ENCODE measurements at places on chromosomes 3 and 15.

DNA sequence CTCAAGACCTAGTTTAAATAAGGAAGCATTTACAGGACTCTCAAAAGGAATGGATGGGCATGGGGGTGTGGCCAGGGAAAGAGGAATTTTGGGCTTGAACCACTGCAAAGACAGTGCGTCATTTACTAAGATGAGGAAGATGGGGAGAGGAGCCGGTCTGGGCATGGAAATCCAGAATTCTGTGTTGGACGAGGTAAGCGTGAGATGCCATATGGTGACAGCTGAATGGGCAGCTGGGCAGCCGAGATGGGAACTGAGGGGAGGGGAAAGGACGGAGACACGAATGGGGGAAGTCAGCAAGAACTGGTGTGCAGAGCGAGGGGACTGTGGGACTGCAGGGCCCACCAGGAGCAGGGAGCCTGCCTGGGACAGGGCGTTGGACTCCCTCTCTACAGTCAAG is 24.2 kb downstream of the TMEM44 start:
- peak; percentile 45 for DNase-seq

DNA sequence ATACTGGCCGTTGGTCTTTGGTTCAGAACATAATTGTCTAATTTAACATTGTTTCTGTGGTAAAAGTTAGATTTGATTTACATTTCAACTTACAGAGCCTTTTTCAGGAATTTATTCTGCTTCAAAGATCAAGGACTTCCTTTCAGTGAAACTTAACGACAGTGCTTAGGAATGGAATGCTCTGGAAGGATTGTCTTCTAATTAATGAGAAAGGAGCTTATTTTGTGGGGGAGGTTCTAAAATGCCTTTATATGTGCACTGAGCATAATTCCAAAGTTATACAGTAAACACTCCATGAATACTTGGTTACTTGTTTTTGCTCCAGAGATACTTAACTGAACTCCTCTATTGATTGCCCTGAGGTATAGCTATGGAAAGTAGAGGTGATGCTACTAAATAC is 75.7 kb downstream of the CACNA1D start:
- DNase-seq: no peak

DNA sequence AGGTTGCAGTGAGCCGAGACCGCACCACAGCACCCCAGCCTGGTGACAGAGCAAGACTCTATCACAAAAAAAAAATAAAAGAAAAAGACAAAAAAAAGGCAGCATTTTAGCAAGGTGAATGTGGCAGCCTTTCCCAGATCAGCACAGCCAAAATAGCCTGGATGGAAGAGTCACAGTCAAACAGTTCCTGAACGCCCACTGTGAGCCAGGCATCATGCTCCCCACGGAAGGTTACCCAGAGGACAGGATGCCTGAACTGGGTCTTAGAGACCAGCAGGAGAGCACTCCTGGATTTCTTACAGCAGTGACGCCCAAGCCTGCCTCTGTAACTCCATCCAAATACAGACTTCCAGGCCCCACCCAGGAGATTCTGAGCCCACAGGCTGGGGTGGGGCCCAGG is 4.5 kb downstream of the XXYLT1 start:
- no peak for DNase-seq

DNA sequence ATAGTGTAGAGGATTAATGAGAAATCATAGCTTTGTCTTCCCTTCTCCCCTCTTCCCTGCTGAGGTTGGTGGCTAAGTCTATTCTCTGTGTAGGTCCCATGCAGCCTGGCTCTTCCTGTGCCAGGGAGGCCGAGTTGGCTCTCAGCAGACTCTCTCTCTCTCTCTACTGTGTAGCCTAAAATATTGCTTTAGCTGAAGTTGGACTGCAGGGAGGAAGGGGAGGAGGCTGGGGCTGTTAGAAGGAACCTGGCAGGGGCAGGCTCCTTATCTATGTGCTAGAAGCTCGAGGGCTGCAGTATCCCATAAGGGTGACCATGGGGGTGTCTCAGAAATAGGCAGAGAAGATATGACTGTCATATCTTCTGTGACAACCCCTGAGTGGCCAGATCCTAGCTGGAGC is 160.8 kb downstream of the EPHB1 start:
- DNase-seq: no peak

- DNase-seq: no peak
These were observed 156.2 kb downstream of the ZNF621 start for GRCh38 chr3:40680685-40681657.

- no peak for DNase-seq
These were observed 5.3 kb downstream of the SEMA7A start for GRCh38 chr15:74428442-74428787.

DNA sequence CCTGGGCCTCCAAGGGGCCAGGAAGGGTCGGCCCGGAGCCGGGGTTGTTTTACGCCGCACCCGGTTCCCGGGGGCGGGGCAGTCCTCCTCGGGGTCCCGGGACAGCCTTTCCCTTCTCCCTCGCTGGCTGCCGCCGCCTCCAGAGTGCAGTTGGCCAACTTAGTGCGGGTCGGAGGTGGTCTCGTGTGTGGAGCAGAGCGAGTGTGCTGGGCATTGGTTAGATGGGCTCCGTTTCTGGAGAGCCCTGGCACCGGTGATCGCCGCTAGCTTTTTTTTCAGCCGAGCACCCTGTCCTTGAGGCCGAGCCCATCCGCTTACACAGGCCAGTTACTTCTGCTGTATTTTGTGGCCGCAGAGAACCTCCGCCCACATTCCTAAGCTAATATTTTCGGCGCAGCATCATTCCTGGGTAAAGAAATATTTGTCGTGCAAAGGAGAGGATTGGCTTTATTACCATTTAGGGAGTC is 585 bp downstream of the KIF23 start:
- peak; percentile 32 for DNase-seq

DNA sequence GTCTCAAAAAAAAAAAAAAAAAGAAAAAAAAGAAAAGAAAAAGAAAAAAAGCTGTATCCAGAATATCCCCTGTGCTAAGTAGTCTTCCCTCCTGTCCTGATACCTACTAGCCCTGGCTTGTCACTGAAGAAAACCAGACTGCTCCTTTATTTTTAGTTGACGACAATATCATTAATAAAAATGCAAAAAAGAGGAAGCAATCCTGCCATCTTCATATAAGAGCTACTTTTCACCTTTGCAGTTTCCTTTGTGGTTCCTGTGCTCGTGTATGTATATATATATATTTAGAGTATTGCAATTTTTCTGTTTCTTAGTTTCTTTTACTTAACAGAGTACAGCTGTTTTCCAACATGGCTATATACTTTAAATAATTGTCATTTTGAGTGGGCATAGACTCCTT is 13.6 kb downstream of the C3orf20 start:
- no peak for DNase-seq

DNA sequence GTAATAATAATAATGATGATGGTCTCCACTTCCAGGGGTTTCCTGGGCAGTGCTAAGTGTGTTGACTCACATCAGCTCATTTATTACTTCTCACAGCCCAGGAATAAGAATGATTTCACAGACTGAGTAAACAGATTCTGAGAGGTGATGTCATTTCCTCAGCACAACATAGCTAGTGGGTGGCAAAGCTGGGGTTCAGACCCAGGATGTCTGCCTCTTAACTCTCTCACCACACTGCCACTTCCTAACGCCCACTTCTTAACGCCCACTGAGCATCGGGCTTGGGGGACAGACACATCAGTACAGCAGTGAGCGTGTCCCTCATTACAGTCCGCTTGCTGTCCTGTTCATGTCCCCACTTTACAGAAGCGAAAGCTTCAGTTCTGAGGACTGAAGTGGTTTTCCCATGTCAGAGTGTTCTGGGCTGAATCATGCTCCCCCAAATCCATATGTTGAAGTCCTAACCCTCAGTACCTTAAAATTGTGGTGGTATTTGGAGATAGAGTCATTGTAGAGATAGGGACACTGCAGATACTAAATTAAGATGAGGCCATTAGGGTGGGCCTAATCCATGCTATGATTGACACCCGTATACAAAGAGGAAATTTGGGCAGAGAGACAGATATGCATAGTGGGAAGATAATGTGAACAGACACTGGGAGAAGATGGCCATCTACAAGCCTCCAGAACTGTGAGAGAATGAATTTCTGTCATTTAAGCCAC is 68.0 kb downstream of the ATP2B2 start:
- no peak for DNase-seq

DNA sequence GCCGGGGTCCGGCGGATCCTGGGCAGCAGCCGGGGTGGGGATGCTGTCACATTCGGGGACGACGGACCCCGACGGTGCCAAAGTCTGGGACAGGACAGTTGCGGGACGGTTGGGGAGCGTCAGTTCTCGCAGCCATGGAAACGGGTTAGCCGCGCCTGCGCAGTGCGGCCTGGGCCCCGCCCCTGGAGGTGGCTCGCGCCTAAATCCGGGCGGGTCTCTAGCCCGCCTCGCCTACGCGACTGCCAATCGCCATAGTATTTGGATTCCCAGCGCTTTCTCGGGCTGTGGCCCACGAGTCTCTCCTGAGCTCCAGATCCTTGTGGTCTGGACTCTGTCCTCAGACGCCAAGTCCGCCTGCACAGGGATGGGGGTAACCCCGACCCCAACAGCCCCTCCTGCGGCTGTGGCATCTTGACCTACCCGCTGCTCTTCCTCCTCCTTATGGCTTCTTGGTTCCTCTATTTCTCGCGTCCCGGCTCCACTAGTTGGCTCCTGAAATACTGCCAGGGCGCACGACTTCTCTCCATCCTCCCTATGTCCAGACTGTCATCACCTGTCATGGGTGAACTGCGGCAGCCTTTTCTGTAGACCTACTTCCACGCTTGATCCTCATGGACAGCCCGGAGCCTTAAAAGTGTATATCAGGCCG is at the start of gene ZMYND10:
Gene ZMYND10 (minus strand): TSS at position 147 of the 649 bp plus-strand sequence. CDS start 153 bp downstream, outside the sequence.
- DNase-seq: peak; percentile 96

- no peak for DNase-seq
These were observed 51.3 kb downstream of the IMPG2 start for GRCh38 chr3:101268971-101269671.

All from upper lobe of left lung (tissue), 6 donors.